ENCODE measurements at places on chromosomes 1 and 21.

DNA sequence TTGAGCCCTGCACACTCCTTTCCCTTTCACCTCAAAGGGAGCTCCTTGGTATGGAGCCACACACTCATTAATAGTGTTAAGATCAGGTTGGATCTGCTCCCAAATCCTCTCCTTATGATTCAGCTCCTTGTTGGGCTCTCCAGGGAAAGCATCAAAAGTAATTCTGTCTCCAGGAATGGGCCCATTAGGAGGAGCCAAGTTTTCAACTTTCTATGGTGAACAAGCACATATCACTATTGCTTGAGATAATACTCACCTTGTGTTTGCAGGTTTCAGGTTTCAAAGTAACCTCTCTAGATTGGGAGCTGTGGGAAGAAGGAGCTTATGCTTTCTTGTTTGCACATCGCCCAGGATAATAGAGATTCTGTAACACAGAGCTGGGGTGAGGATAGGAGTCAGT is 164.8 kb downstream of the TNFSF18 start:
- H3K27ac ChIP-seq = no peak overlapping the region
- no peak overlapping the region for H3K4me3 ChIP-seq
- H3K4me1 ChIP-seq = peaks cover 15% of the 10 kb centered on the region
- no peak for DNase-seq

- H3K4me3 ChIP-seq = no peak overlapping the region
- H3K27ac ChIP-seq = no peak overlapping the region
- no peak for DNase-seq
- H3K27me3 ChIP-seq = peaks cover 7% of the 10 kb centered on the region
- no peaks in the 10 kb centered on the region for H3K4me1 ChIP-seq
- no peaks in the 10 kb centered on the region for H3K36me3 ChIP-seq
Observed at GRCh38 chr1:88175631-88176226, 508.3 kb upstream of the PKN2 start.

GRCh38 chr21:36859744-36860501 is 106.5 kb downstream of the HLCS start:
- peaks cover 38% of the 10 kb centered on the region for H3K4me1 ChIP-seq
- H3K27ac ChIP-seq = peak overlapping the region; percentile 42
- no peak overlapping the region for H3K4me3 ChIP-seq
- H3K36me3 ChIP-seq = peaks cover 5% of the 10 kb centered on the region
- no peaks in the 10 kb centered on the region for H3K27me3 ChIP-seq

DNA sequence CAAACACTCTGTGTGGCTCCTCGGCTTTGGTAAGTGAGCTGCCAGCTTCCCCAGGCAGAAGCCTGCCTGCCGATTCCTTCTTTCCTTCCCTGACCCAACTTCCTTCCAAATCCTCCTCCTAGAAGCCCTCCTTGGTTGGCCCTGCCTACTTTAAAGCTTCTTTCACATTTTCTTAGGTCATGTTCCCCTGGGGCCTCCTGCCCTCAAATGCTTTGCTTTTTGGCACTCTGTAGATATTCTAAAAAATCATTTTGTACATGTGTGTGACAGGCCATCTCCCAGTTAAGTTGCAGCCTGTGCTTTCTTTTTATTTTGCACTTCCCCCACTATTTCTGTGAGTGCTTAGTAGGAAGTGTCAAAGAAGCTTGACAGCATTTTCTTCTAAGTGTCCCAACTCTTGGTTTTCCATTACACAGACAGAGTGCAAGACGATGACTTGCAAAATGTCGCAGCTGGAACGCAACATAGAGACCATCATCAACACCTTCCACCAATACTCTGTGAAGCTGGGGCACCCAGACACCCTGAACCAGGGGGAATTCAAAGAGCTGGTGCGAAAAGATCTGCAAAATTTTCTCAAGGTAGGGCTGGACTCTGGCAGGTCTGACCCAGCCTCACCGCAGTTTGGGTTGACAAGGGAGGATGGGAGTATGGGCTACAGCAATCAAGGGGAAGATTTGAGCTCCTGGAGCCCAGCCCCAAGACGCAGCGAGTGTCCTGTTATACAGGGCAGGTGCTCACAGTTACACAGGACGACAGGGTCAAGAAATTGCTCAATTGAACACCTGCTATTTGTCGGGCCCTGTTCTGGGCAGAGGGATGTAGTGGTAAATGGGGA is at the start of gene S100A9:
Gene S100A9, plus strand, starts transcription at position 2 of the 838 bp plus-strand sequence. Its CDS starts 430 bp downstream, at position 432.
- H3K4me3 ChIP-seq = no peak within 1 kb of the TSS
- H3K36me3 ChIP-seq = no peaks in the 10 kb centered on the region
- H3K27me3 ChIP-seq = peaks cover 32% of the 10 kb centered on the region
- H3K4me1 ChIP-seq = peaks cover 23% of the 10 kb centered on the region

GRCh38 chr21:23886828-23887724 is 1720.2 kb downstream of the MRPL39 start:
- peaks cover 4% of the 10 kb centered on the region for H3K27me3 ChIP-seq
- H3K36me3 ChIP-seq = no peaks in the 10 kb centered on the region
- DNase-seq = no peak

GRCh38 chr1:232988572-232989040 is 38.2 kb downstream of the NTPCR start:
- no peak overlapping the region for H3K4me3 ChIP-seq
- H3K36me3 ChIP-seq = peaks cover 19% of the 10 kb centered on the region

DNA sequence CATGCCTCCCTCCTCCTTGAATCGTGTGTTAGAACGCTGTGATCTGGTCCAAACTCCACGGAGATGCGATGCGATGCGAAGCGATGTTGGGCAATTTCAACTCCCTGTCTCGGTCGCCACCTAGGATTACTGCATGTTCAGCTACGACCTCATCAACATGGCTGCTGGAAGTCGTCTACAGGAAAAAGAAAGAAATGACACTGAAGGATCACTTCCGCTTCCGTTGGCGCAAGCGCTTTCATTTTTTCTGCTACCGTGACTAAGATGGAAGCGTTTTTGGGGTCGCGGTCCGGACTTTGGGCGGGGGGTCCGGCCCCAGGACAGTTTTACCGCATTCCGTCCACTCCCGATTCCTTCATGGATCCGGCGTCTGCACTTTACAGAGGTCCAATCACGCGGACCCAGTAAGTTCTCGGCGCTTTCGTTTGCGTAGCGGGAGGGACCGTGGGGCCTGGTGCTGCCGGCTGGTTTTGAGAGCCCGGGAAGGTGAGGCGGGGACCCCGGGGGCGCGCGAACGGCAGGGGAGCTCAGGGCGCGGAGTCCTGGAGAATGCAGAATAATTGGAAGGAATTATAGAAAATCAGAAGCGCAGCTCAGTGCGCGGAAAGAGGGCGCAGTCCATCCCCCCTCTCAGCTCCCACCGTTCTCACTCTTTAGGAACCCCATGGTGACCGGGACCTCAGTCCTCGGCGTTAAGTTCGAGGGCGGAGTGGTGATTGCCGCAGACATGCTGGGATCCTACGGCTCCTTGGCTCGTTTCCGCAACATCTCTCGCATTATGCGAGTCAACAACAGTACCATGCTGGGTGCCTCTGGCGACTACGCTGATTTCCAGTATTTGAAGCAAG is at the start of gene PSMB4:
Gene PSMB4, plus strand, starts transcription at position 250 of the 848 bp plus-strand sequence. Its CDS starts 15 bp downstream, at position 265.
- peaks cover 36% of the 10 kb centered on the region for H3K36me3 ChIP-seq
- H3K27ac ChIP-seq = peak within 1 kb of the TSS; percentile 97
- peak within 1 kb of the TSS; percentile 81 for H3K4me3 ChIP-seq
- peaks cover 16% of the 10 kb centered on the region for H3K27me3 ChIP-seq
- DNase-seq = peak; percentile 89
- peaks cover 31% of the 10 kb centered on the region for H3K4me1 ChIP-seq

DNA sequence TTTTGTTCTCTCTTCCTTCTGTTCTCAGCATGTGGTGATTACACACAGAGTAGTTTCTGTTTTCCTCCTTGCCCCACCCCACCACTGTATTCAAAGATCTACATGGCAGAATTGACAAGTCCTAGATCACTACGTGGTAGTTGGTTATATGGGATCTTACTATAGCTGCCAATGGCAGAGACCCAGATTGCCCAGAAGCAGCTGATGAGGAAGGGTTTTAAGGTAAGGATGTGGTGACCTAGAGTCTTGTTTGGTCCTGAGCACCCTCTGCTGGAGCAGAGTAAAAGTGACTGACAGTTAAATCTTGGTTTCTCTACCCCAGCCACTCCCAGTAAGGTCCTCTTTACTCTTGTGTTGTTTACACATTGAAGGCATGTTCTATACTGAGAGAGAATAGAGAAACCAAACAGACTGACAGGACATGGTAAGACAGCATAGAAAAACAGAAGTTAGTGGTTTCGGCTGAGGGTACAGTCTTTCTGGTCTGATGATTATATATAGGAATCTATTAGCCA is 22.8 kb upstream of the STRIP1 start:
- H3K36me3 ChIP-seq = peaks cover 37% of the 10 kb centered on the region
- H3K27ac ChIP-seq = peak overlapping the region; percentile 43
- no peaks in the 10 kb centered on the region for H3K27me3 ChIP-seq
- peaks cover 3% of the 10 kb centered on the region for H3K4me1 ChIP-seq
